ENCODE measurements at places on chromosomes 1 and 21. TPM values are rescaled to one million over a fixed set of nuclear protein-coding genes. Genes with fewer than 3 reads are reported as not detected.

- no peak for DNase-seq
Measured at GRCh38 chr1:56824271-56824670, 5.1 kb upstream of the FYB2 start.

DNA sequence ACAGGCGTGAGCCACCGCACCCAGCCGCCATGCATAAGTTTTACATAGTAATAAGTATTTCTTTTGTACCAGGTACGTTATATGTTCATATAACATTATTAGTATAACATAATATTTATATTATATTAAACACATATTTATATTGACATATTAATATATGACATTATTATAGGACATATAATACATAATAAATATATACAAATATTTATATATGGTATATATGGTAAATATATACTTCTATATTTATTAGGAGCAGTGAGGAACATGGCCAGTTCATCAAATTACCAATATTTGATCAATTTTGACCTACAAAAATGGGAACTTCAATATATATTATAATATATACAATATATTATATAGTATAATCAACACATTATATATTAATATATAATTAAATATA is 245.9 kb upstream of the FGGY start:
- DNase-seq = no peak

GBP6 gene
- total RNA-seq = 0.21 TPM

DNA sequence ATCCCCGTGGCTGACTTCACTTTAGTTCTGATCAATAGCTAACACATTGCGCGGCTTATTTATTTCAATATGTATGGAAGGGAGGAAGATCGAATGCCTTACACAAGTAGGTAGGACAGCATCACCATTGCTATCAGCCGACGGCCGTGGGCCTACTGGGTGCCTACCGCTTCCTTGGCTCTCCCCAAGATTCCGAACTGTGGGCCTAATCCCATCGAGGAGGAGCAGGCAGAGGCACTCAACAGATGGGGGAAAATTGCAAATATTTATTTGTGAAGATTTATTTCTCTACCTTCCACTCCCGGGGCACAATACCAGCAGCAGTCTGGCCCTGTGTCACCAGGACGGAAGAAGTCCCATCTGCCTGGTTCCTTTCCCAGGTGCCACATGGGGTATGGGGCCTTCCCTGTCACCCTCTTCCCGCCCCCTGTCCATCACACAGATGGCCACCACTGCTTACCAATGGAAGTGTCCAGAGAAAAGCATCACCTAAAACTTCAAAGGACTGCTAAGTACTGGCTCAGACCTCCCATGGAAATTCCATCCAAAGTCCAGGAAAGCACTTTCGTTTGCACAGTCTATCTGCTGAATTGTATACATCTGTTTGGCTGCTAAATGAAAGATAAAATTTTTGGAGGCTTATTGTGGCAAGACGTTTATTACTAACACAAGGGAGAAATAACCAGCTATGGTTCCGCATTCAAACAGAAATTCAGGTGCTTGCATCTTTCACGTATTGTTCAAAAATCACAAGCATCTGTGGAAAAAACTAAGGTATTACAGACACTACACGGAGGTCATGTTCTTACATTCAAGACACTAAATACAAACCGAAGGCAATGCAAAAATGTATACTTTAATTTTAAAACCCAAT is 11.8 kb downstream of the AGT start:
- DNase-seq = no peak

GRCh38 chr1:76256289-76257223 is 182.0 kb downstream of the ST6GALNAC3 start:
- DNase-seq = no peak

TNNT2 gene
- total RNA-seq = 0.89 TPM
